ENCODE measurements at places on chromosomes 16 and 17.

DNA sequence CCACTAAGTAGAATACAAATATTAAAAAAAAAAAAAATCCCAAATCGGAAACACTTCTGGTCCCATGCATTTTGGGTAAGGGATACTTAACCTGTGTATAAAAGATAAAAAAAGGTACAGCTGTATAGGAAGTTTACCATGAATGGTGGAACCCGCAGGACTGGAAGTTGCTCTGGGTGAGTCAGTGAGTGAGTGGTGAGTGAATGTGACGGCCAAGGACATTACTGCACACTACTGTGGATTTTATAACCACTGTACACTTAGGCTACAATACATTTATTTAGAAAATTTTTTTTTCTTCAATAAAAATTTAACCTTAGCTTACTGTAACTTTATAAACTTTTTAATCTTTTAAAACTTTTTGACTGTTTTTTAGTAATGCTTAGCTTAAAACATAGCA, 71.3 kb upstream of the BCAR1 start:
- DNase-seq: no peak

GRCh38 chr17:47414612-47415011, 90.9 kb downstream of the EFCAB13 start:
- no peak for DNase-seq

- DNase-seq: no peak
These were observed 17.1 kb downstream of the MRM3 start for GRCh38 chr17:799261-799660.

- DNase-seq: no peak
These were observed 15.3 kb downstream of the KLHL36 start for GRCh38 chr16:84663433-84664101.

DNA sequence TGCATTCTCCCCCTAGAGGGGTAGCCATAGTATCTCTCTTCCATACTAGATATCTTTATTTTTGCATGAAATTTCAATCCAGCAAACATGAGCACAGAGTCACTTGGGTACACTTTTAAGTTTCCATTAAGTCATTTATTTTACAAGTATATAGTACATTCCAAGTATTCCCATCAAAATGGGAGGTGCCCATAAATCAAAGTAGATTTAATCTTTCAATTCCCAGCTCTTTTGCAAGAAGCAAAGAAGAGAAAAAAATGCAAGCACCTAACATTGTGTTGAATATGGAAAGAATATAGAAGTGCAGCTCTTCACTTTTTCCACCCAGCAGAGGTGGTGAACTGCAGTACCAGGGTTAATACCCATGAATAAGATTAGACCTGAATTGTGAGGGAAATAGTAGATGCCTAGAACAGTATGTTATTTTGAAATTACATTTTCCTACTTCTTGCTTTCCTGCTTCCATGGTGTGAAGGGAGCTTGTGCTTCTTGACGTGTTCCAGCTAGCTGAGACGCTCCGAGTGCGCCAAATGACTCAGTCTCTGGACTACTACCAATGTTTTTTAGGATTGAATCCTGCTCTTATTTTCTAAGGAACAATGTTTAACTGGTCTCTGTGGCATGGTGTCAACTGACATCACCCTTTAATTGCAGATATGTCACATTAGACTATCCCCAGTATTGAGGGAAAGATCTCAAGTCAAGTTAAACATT, 151.1 kb upstream of the MAF start:
- no peak for DNase-seq

- DNase-seq: peak; percentile 27
These were observed 13.7 kb downstream of the PITPNC1 start for GRCh38 chr17:67390646-67391361.

- no peak for DNase-seq
These were observed 48.7 kb downstream of the TEX14 start for GRCh38 chr17:58643147-58643546.

GRCh38 chr17:30358055-30358760, 20.5 kb upstream of the CPD start:
- DNase-seq: no peak

GRCh38 chr16:66324815-66325515, 41.5 kb upstream of the CDH5 start:
- no peak for DNase-seq

- no peak for DNase-seq
These were observed 5.5 kb downstream of the SPNS2 start for GRCh38 chr17:4504188-4504587.

DNA sequence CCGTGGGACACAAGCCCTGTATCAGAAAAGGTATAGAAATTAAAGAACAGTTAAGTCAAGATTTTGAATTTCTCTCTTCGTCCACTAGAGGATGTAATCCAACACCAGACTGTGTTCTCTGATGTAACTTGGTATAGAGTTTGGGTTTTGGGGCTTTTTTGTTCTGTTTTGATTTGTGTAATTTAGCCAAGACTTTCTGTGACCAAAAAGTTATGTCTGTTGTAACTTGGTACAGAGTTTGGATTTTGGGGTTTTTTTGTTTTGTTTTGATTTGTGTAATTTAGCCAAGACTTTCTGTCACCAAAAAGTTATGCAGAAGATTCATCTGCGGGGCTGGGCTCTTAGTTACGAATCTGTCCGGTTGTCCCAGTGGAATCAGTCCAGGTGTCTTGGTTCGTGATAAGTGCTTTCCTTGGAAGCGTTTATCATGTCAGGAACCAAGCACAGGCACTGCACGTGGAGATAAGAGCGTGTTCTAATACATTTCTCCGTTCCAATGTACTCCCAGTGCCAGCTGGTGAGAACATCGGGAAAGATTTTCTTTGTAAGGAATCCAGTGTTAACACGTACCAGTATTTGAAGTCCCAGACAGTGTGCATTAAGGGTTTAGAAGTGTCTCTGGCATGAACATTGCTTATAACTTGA, 44.1 kb upstream of the SEC14L1 start:
- DNase-seq: no peak

DNA sequence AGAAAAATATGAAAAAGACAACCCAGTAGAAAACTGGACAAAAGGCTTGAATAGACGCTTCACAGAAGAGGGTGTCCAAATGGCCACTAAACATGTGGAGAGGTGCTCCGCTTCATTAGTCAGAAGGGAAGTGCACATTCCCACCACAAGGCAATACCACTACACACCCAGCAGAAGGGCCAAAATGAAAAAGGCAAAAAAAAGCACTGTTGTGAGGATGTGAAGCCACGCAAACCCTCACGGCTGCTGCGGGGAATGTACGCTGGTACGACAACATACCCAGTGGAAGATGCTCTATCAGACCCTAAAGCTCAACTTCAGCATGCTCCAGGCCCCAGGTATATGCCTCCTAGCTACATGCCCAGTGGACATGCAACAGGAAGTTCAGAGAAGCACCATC, 17.0 kb downstream of the PIK3R5 start:
- no peak for DNase-seq

- DNase-seq: peak; percentile 57
These were observed 206.0 kb upstream of the CHMP6 start for GRCh38 chr17:80785477-80786178.

DNA sequence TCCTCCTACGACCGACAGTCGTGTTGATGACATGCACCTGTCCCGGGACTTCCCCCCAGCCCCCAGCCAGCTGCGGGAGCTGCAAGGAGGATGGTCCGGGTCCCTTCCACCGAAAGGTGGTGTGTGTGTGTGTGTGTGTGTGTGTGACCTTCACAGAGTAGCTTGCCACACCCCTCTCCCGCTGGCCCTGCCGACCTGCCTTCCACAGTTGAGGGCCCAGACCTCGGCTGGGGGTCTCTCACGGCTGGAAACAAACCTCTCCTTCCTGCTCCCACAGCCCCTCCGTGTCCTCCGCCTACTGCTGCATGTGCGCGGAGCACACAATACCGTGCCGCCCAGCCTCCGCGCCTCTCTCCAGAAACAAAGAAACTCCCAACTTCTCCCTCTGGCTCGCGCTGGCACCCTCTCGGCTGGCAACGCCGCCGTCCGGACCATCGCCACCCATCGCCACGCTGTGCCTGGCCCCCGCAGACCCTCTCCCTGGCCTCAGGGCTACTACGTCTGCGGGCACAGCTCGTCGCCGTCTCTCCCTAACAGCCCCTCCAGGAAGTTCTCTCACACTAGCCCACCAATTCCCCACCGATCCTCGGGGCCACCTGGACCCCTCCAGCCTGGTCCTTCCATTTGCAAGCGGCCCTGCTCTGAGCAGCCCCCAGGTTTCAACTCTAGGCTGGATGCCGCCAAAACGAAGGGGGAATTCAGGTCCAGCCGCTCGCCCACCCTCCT, 81.2 kb downstream of the TIMM22 start:
- no peak for DNase-seq

- DNase-seq: no peak
These were observed 2.2 kb downstream of the PIP4K2B start for GRCh38 chr17:38797158-38797490.

DNA sequence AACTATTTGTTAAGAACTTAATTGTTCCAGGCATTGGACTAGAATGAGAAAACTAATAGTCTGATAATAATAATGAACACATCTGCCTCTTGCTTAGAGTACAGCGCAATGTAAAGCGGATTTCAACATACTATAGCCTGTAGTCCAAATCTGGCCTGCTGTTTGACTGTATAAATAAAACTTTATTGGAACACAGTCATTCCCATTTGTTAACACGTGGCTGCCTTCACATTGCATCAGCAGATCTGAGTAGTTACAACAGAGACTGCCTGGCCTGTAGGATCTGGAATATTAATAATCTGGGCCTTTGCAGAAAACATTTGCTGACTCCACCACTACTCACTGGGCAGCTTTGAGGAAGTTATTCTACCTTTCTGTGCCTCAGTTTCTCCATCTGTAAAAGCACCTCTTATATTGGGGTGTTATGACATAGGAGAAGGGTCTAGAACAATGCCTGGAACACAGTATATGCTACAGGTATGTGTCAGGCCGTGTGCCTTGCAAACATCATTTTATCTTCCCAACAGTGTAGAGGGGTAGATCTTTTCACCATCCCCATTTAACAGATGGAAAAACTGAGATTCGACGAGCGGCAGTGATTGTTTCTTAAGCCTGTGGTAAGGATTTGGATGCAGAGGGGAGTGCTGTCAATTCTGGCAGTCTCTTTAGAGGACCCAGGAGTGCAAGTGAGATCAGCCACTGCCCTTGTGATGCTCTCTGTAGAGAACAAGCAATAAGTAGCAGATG, 22.2 kb downstream of the PDILT start:
- no peak for DNase-seq

GRCh38 chr17:21185061-21185460, 28.9 kb downstream of the TMEM11 start:
- no peak for DNase-seq

- peak; percentile 72 for DNase-seq
These were observed 681 bp downstream of the XPO6 start for GRCh38 chr16:28210979-28211588.

DNA sequence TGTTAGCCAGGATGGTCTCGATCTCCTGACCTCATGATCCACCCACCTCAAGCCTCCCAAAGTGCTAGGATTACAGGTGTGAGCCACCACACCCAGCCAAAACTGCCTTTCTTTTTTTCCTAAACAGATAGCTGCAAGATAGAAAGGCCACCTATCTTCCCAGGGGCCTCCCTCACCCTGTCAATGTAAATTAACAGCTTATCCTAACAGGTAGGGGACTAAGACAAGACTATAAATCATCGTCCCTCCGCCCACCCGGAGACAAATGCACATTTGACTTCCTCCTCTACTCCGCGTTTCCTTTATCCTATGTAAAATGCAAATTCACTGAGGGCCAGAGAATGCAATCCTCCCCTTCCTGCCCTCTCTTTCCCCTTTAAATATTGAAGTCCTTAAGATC, 71.4 kb downstream of the MARF1 start:
- no peak for DNase-seq

- no peak for DNase-seq
These were observed 14.5 kb upstream of the PRKCA start for GRCh38 chr17:66287911-66288310.

GRCh38 chr16:27234171-27234570, 30.8 kb downstream of the KDM8 start:
- no peak for DNase-seq

DNA sequence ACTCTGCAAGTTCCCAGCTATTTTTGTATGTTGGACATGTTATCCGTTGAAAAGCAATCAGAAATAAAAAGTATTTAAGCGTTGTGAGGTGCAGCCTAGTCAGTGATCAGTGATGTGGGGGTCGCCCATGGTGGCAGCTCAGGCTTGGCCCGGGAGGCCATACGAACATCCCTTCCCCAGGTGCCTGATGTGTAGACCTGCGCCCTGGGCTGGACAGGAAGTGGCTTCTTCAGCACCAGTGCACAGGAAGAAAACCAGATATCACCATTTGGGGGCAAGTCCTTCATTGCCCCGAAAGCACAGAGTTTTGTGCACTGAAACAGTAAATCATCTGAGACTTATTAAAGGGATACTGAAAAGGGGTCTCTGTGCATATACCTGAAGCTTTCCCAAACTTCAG, 98.9 kb downstream of the SOCS1 start:
- no peak for DNase-seq

GRCh38 chr16:8892101-8892575, 10.0 kb downstream of the LITAFD start:
- DNase-seq: no peak

- no peak for DNase-seq
These were observed 492.2 kb upstream of the PSMD7 start for GRCh38 chr16:73804456-73804855.

- DNase-seq: no peak
These were observed 54.9 kb upstream of the DLX4 start for GRCh38 chr17:49914096-49914490.

GRCh38 chr17:81866440-81867169, 4.5 kb downstream of the ARHGDIA start:
- no peak for DNase-seq

GRCh38 chr16:9499941-9500593, 408.6 kb downstream of the HAPSTR1 start:
- no peak for DNase-seq

GRCh38 chr16:68893710-68894705, 50.7 kb downstream of the TANGO6 start:
- no peak for DNase-seq

DNA sequence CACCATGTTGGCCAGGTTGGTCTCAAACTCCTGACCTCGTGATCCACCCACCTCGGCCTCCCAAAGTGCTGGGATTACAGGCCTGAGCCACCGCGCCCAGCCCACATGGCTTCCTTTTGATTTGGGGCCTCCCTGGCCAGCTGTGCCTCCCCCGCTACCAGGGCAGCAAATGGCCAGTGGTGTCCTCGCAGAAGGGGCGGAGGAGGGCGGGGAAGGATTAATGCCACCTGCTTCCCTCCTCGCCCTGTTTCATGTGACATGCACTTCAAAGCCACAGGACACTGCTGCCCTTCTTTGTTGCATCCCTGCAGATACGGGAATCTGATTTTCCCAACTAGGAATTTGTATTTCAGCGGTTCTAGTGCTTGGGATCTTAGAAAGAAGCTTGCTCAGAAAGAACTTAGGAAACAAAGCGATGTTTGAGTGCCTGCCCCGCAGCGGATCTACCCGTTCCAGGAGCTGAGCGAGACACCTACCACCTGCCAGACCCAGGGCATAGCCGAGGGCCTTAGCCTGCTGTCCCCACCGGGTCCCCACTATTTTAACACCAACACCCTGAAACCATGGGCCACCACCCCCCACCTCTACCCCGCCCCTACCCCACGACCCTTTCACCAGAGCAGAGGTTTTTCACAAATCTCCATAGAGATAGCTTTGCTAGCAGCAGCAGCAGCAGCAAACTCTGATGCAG, 37.7 kb upstream of the CCDC182 start:
- no peak for DNase-seq

- no peak for DNase-seq
These were observed 543 bp upstream of the GPS2 start for GRCh38 chr17:7315570-7316235.
